ENCODE measurements at places on chromosomes 3 and 15. TPM values are rescaled to one million over a fixed set of nuclear protein-coding genes. Genes with fewer than 3 reads are reported as not detected.

GRCh38 chr3:127816783-127817405, 5.4 kb downstream of the MGLL start:
- H3K36me3 ChIP-seq, result peaks cover 8% of the 10 kb centered on the region
- H3K27me3 ChIP-seq, result no peaks in the 10 kb centered on the region
- peak; percentile 86 for DNase-seq

GRCh38 chr15:26867200-26868007, 542 bp downstream of the GABRA5 start:
- DNase-seq, result no peak
- no peaks in the 10 kb centered on the region for H3K36me3 ChIP-seq
- no peaks in the 10 kb centered on the region for H3K27me3 ChIP-seq
- H3K4me3 ChIP-seq, result no peak overlapping the region
- no peak overlapping the region for H3K27ac ChIP-seq

The JAGN1 gene
- 52.4 TPM for total RNA-seq

DNA sequence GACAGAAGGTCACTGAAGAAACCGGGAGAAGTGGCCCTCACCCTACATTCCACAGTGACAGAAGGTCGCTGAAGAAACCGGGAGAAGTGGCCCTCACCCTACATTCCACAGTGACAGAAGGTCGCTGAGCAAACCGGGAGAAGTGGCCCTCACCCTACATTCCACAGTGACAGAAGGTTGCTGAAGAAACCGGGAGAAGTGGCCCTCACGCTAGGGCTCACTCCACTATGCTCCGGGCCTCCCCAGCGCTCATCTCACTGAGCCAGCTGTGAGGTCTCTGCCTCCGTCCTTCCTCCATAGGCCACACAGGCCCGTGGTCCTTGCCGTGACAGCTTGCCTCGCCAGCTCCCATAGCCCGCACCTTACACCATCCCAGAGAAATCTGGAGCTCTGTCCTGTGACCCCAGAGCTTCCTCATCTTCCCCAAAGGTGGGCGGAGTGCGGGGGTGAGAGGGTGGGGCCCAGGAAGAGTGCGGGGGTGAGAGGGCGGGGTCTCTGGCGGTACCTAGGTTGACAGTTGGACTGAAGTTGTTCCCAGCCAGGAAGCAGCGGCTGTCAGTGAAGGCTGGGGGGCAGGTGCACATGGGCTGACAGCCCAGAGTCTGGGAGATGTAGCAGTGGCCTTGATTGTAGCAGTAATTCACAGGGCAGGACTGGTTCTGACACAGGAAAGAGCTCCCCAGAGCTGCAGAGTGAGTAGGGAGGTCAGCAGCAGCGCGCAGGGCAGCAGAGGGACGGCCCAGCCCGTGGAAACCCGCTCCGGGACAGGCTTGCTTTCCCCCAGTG, 32.0 kb downstream of the MUC20 start:
- no peaks in the 10 kb centered on the region for H3K27me3 ChIP-seq
- H3K4me1 ChIP-seq, result peaks cover 20% of the 10 kb centered on the region
- no peaks in the 10 kb centered on the region for H3K36me3 ChIP-seq
- H3K4me3 ChIP-seq, result no peak overlapping the region
- peak; percentile 55 for DNase-seq

The PLSCR5 gene
- not detected for total RNA-seq

The ABCC5 gene
- 151 TPM for total RNA-seq

DNA sequence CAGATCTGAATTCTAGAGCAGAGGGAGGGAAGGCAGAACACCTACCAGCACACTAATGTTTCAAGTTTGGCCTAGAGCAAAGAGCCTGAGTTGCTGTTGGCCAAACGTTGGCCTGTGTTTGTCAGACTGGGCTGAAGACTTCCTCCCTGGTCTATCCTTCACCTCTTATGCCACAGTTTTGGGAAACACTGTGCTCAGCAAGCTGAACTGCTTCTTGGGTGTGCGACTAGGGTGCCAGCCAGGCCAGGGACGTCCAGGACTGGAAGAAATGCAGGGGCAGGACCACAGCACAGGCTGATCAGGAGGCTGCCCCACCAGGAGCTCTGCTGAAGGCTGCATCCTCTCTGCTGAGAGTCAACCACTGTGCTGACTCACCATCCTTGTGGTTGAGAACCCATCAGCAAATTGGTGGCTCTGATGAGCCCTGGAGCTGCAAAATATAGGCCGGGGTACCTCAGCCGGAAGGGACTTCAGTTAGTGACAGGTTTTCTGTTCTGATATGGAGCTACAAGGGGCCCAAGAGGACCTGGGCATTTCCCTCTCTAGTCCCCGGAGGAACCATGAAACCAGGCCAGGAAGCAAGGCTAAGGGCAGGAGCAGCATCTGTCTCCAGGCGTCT, 131.6 kb upstream of the RASGRP1 start:
- no peak overlapping the region for H3K4me3 ChIP-seq
- no peaks in the 10 kb centered on the region for H3K27me3 ChIP-seq
- no peak overlapping the region for H3K27ac ChIP-seq

The RBP2 gene
- total RNA-seq, result not detected

The SMCO1 gene
- total RNA-seq, result not detected

All from PC-9 (cell line).